Neuronal stem cell (in vitro differentiated cells): ENCODE measurements at places on chromosomes 16 and 17.

DNA sequence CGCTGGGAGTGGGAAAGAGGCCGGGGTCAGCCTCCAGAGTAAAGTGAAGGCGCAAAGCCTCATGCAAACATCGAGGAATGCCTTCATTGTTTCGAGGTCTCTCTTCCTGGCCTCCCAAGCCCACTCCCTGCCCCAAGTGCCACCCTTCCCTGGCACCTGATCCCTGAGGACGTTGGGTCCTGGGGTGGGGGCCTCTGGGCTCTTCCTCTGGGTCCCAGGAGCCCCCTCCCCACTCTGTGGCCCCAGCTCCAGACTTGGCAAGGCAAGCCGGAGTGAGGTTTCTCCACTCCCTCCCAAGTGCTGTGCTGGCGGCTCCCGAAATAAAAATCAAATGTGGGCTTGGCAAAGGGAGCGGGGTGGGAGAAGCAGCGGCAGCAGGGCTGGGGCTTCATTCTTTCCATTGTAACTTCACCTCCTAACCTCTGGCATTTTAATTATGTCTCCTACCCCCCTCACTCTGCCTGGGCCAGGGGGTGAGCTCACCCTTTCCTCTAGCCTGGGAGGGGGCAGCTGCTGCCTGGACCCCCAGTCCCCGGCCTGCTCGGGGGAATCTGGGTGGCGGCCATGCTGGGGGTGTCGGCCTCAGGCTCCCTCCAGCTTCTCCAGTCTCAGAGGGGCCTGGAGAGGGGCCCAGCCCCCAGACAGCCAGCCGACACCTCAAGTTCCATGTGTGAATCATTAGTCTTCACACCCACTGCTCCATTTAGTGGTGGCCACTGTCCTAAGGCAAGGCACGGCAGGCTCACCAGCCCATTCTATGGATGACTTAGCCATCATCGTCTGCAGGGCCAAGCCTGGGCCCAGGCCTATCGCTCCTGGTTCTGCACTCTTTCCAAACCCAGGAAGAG lies 14.6 kb upstream of the TMEM92 start:
- DNase-seq = no peak

DNA sequence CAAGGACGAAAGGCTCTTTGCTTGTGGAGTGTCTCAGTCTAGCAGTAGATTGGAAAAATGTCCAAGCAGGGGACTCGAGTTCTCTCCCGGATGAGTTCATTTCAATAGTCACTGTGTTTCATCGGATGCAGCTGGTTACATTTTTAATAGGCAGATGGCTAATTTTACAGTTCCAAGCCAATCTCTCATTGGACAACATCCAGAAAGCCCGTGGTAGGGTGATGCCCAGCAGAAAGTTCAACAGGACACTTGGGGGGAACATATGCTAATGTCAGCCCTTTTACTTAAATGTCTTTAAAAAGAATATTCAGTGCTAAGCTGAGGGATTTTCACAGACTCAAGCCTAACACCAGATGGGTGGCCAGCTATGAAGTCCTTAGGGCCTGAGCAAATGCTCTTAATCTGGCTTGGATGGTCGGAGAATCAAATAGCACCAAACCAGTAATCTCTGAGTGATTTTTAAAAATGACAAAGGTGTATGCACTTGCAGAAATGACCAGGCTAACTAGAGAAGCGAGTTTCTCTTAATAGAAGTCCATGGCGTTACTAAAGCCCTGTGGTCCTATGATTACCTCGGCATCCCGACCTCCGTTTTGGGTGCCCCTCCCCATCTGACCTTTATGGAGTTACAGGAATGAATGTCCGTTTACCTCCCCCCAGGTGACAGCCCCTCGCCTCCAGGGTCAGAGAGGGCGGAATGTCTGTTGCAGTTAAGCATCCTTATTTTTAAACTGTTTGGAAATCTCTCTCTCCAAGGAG lies 289.2 kb upstream of the SALL1 start:
- no peak for DNase-seq

GRCh38 chr17:38674014-38674748 lies 576 bp downstream of the EPOP start:
- no peak for DNase-seq

GRCh38 chr16:51151435-51151960 lies 428 bp upstream of the SALL1 start:
- peak; percentile 92 for DNase-seq

GRCh38 chr17:34365340-34365739 lies 2.3 kb upstream of the CCL1 start:
- no peak for DNase-seq

DNA sequence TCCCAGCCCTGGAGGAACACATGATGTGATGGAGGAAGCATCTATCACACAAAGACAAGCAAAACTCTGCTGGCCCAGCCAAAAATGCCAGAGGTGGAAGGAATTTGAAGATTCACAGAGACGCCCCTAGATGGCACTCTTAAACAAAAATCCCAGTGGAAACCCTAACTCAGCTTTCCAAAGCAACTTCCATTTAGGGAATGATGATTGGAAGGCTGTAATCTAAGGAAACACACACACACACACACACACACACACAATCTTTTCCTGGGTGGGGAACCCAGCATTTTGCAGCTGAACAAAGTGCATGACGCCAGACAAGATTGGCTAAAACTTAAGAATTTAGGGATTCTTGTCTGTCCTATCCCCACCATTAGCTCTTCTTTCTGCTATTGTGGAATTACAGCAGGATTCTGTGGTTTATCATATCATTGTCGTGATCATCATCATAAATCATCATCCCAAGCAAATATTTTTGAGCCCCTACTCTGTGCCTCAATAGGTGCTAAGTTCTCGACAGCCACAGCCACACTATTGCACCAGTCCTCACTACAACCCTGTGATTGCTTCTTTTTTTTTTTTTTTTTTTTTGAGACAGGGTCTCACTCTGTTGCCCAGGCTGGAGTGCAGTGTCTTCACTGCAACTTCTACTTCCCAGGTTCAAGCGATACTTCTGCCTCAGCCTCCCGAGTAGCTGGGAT lies 1.6 kb upstream of the LDAF1 start:
- peak; percentile 59 for DNase-seq

DNA sequence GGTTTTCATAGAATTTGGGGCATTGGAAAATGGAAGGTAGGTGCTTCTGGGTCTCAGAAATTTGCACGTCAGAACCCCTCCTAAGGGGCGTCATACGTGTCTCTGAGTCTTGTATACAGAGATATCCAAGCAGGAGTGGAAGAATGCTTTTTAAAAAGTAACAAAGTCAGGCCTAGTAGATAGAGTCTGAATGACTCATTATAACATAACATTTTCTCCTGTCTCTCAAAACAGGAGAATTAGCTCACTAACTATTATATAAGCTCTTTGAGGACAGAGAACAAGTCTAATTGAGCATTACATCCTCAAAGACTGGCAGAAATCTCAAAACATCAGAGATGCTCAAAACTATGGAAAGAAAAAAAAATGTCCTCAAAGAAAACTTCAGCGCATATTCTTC lies 86.1 kb upstream of the CCL2 start:
- DNase-seq = no peak

- no peak for DNase-seq
Measured at GRCh38 chr16:64425381-64425780, 696.5 kb downstream of the CDH11 start.

GRCh38 chr16:81608523-81609209 lies 164.1 kb downstream of the CMIP start:
- no peak for DNase-seq

GRCh38 chr16:309476-309875 lies 26.5 kb downstream of the PDIA2 start:
- no peak for DNase-seq

DNA sequence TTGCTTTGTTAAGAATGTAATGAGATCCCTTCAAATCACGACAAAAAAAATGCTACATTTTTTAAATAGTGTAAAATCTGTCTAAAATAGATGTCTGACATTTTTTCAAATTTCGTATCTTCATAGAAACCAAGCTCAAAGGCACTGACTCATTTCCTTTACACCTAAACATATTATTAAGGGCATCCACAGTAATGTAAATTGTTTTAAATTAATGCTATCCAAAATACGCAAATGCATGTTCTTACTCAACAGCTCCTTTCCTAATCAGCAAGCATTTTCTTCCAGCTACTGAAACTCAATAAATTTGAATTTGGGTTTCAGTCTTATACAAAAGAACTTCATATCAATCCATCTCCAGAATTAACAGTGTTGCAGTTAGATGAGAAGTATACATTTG lies 4.3 kb downstream of the C16orf87 start:
- DNase-seq = no peak

DNA sequence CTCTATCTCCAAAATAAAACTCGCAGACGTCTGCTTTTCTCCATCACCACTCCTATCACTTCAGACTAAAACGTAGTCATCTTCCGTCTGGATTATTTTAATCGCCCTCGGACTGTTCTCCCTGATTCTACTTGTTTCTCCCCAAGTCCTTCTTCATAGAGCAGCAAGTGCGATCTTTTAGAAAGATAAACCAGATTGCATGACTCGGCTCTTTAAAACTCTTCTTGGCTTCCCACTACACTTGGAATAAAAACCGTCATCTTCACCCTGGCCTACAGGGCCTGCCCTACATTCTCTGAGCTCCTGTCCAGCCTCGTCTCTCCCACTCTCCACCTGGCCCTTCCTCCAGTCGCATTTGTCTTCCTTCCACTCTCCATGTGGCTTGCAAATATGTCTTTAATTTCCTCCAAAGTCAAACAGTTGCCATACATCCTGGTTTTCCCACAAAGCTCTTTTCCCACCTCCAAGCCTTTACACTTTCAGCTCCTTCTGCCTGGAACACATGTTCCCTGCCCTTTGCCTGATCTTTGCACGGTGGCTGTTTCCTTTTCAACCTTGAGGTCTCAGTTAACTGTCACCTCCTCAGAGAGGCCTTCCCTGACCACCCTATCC lies 70.5 kb upstream of the DHX40 start:
- DNase-seq = no peak

GRCh38 chr16:56300891-56301850 lies 109.9 kb downstream of the GNAO1 start:
- DNase-seq = no peak

DNA sequence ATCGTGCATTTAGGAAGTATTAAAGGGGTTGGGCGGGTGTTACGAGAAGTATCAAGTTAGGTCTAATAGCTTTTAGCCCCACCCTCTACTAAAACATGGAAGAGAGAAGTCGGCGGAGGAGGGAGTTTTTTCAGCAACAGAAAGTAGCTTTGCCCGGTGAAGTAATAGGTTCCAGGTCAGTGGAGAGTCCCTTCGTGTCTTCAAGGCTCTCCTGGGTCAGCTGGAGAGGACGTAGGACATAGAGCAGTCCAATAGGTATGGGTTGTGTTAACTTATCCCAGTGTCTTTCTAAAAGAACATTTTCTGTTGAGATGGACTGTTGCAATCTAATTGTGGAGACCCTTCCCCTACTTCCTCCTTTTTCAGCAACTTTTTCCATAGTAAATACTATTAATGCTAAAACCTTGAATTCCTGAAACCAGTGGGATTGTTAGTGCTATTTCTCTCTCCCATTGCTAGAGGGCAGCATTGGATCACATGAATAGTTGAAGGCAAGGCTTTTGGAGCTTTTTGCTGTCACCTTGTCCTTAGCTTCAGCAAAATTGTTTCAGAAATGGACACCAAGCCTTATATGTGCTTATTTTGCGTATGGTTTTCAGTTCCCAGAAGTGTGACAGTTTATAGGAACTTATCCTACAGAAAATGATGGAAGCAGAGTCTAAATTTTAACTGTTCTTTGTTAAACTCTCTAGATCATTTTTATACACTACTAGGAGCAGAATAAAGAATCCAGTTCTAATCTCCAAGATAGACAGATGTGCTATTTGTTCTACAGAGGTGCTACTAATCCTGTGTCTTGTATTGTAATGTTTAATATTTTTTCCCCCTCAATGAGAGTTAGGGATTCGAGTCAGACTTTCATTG lies 38.4 kb downstream of the UTP18 start:
- DNase-seq = peak; percentile 33

- DNase-seq = no peak
Measured at GRCh38 chr17:4742133-4742532, 2.4 kb upstream of the CXCL16 start.

DNA sequence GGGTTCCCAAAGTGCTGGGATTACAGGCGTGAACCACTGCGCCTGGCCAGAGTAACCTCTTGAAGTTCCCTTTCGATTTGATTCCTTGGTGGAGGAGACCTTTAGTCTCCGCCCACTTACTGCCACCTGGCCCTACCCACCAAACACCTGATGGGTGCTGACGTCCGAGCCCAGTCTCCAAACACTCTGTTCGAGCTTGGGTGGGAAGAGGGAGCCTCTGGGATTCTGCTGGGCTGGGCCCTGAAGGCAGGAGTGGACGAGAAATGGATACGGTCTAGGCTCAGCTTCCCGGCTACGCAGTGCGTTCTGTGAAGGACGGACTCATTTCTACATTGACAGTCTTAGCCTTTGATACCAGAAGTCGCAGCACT lies 870 bp upstream of the ITGA3 start:
- no peak for DNase-seq

DNA sequence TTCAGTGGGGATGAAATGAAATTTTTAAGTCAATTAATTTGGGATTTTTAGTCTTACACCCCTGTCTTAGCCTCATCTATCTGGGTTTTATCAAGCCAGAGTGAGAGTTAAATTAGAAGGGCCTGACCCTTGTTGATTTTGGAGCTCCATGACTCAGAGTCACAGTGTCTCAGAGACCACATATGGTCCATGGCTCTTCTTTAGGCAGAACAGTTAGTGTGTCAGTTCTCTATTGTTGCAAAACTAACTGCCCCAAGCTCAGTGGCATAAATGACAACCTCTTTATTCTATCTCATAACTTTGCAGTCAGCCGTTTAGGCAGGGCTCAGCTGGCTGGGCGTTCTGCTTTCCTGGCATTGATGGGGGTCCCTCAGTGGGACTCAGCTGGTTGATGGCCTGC lies 44.7 kb downstream of the IRF8 start:
- no peak for DNase-seq

GRCh38 chr17:67942810-67943209 lies 53.5 kb downstream of the C17orf58 start:
- no peak for DNase-seq

DNA sequence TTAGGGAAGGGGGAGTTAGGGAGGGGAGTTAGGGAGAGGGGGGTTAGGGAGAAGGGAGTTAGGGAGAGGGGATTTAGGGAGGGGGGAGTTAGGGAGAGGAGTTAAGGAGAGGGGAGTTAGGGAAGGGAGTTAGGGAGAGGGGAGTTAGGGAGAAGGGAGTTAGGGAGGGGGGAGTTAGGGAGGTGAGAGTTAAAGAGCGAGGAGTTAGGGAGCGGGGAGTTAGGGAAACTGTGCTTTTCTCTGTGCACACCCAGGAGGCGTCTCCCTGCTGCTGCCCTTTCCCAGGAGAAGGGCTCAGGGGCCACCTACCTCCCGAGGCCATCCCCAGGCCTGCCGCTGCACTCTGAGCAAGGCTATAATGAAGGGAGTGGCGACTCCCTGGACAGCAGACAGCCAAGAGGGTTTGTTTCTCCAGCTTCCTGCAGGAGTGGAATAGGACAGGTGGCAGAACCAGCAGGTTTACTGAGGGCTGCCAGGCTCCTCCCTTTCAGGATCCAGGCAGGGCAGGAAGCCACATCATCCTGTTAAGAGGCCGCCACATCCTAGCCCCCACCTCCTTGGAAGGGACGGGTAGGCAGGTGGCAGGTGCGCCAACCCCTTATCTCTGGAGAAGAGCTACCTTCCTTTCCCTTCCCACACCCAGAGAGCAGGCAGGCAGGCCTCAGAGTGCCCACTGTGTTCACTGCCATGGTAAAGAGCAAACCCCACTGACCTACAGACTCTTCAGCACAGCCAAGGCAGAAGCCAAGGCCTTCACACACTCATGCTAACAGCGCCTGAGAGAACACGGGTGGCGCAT lies 4.3 kb downstream of the CANT1 start:
- no peak for DNase-seq
